ENCODE measurements at places on chromosomes 3 and 15.

DNA sequence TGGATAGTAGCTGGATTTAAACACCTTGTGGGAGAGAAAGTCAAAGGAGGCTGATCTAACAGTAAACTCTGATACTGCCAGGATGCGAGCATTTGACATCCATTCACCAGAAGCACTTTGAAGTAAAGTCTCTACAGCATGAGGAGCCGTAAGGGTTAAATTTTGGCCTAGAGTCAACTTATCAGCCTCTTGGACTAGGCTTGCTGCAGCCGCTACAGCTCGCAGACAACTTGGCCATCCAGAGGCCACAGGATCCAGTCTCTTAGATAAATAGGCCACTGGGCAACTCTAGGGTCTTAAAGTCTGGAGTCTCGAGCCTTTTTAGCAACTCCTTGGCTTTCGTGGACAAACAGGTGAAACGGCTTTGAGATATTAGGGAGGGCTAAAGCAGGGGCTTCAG, 61.4 kb downstream of the PLSCR2 start:
- DNase-seq, result no peak

- no peak for DNase-seq
Measured at GRCh38 chr3:9727041-9727595, 4.4 kb upstream of the BRPF1 start.

- no peak for DNase-seq
Measured at GRCh38 chr3:32147933-32148332, 41.5 kb downstream of the GPD1L start.

- DNase-seq, result no peak
Measured at GRCh38 chr3:106678657-106679390, 698.4 kb upstream of the CCDC54 start.

- peak; percentile 26 for DNase-seq
Measured at GRCh38 chr3:193605876-193606275, 12.9 kb downstream of the OPA1 start.

GRCh38 chr3:160417311-160417710, 17.9 kb downstream of the SMC4 start:
- no peak for DNase-seq

DNA sequence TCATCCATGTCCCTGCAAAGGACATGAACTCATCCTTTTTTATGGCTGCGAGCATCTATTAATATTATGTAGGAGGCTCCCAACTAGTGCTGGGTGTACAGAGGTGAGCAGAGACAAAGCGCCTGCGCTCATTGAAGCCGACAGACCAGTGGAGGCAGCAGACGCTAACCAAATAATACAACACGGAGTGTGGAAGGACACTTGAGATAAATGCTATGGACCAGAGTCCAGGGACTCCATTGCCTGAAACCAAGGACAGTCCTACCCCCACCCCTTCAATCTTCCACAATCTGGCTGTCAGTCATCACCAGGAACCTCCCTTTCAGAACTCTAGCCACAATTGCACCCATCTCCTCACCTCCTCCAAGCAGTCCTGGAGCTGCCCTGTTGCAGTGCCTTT, 41.5 kb downstream of the KLHL6 start:
- DNase-seq, result no peak

GRCh38 chr15:64858021-64858575, 16.4 kb downstream of the PLEKHO2 start:
- DNase-seq, result no peak
